ENCODE measurements at places on chromosomes 3 and 15. TPM values are rescaled to one million over a fixed set of nuclear protein-coding genes. Genes with fewer than 3 reads are reported as not detected.

DNA sequence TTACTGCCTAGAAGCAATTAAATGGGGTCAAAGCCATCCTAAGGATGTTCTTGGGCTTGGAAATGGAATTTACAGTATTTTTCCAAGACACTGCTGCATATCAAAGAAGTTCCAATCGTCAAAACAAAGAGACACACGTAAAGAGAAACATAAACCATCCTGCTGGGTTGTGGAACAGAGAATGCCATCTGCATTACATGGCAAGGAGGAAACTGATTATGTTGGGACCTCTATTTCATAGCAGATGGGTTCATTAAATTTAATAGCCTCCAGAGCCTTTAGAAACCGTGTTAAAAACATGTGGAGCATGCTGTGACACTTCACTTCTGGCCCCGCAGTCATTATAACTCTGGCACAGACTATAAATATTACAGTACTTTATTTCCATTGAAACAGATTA, 154.6 kb downstream of the LRTM1 start:
- no peak for DNase-seq

- DNase-seq = no peak
Measured at GRCh38 chr15:71562251-71562650, 248.1 kb upstream of the NR2E3 start.

The UCN2 gene
- 0.37 TPM for total RNA-seq

The OIP5 gene
- not detected for total RNA-seq

The WWTR1 gene
- 89.4 TPM for total RNA-seq

The UBE3A gene
- 61.1 TPM for total RNA-seq

Data from stomach (tissue), 19 donors.